Activated T-helper 1 cell treated with anti-CD3 and anti-CD28 coated beads, Interleukin-12 subunit alpha, Interleukin-12 subunit beta, Interleukin-2, Interleukin-4 antibody, amounts not matched to agents 30 ng/mL and 10 ng/mL and 1 ng/mL, durations not matched to agents 14 hours and 24 hours and 36 hours (primary cell): ENCODE measurements at places on chromosomes 6 and 20. TPM values are rescaled to one million over a fixed set of nuclear protein-coding genes. Genes with fewer than 3 reads are reported as not detected.

DNA sequence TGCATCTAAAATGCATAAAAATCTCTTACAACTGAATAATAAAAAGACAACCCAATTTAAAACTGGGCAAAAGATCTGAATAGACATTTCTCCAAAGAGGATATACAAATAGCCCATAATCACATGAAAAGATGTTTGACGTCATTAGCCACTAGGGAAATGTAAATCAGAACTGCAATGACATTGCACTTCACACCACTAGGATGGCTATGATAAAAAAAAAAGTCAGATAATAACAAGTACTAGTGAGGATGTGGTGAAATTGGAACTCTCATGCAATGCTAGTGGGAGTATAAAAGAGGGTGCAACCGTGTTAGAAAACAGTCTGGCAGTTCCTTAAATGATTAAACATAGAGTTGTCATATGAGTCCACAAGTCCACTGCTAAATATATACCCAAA is 24.3 kb upstream of the TBX18 start:
- no peaks in the 10 kb centered on the region for H3K27me3 ChIP-seq
- H3K27ac ChIP-seq: no peak overlapping the region
- H3K36me3 ChIP-seq: no peaks in the 10 kb centered on the region
- no peak overlapping the region for H3K4me3 ChIP-seq

GRCh38 chr6:158387036-158387435 is 74.8 kb downstream of the TULP4 start:
- H3K4me3 ChIP-seq: no peak overlapping the region
- H3K27me3 ChIP-seq: peaks cover 2% of the 10 kb centered on the region
- no peaks in the 10 kb centered on the region for H3K36me3 ChIP-seq
- no peaks in the 10 kb centered on the region for H3K4me1 ChIP-seq
- DNase-seq: no peak
- H3K27ac ChIP-seq: no peak overlapping the region

Gene HEY2
- not detected in 2 replicates for total RNA-seq

DNA sequence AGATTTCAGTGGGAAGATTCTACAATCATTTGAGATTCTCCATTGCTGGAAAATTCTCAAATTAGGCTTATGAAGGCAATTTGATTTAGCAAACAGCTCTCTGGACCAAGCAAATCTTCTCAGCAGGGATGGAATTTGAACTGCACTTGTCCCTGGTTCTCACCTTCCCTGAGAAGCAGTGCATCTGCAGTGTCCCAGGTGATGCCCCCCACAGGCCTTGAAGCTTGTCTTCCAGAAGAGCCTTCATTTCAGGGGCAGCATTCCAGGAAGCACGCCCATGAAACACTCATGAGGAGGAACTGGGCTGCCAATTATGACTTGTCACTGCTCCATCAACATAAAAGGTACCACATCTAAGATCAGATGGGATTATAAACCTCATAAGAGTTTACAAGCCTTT is 82.8 kb upstream of the HDAC2 start:
- no peak overlapping the region for H3K27ac ChIP-seq
- no peak overlapping the region for H3K4me3 ChIP-seq
- no peaks in the 10 kb centered on the region for H3K36me3 ChIP-seq
- DNase-seq: no peak
- no peaks in the 10 kb centered on the region for H3K4me1 ChIP-seq
- H3K27me3 ChIP-seq: peaks cover 5% of the 10 kb centered on the region

DNA sequence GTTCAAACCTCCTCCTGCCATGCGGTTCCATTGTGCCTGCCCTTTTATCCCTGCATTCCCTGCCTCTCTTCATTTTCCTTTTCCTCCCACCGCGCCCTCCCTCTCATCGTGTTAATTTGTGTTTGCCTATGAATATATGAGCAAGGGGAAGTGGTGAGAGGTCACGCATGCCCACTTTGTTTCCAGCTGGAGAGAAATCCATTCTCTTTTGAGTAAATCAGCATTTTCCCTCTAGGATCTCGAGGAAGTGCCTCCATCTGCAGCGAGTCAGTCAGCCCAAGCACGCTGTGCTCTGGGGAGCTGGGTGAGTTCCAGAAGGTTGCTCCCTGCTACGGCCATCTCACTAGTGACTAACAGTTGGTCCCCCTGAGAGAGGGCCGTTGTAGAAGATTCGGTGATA is 42.9 kb downstream of the CDH26 start:
- peaks cover 6% of the 10 kb centered on the region for H3K27me3 ChIP-seq
- H3K4me1 ChIP-seq: no peaks in the 10 kb centered on the region

GRCh38 chr6:122620428-122620827 is 10.2 kb downstream of the PKIB start:
- H3K4me1 ChIP-seq: no peaks in the 10 kb centered on the region
- DNase-seq: no peak
- no peaks in the 10 kb centered on the region for H3K36me3 ChIP-seq
- no peak overlapping the region for H3K27ac ChIP-seq
- H3K4me3 ChIP-seq: no peak overlapping the region
- peaks cover 4% of the 10 kb centered on the region for H3K27me3 ChIP-seq

Gene TFAP2A
- total RNA-seq: not detected in 2 replicates

Gene RAB44
- 0.05 and 0.10 TPM in 2 replicates for total RNA-seq

Gene BPI
- not detected in 2 replicates for total RNA-seq

Gene TFAP2D
- total RNA-seq: not detected in 2 replicates

DNA sequence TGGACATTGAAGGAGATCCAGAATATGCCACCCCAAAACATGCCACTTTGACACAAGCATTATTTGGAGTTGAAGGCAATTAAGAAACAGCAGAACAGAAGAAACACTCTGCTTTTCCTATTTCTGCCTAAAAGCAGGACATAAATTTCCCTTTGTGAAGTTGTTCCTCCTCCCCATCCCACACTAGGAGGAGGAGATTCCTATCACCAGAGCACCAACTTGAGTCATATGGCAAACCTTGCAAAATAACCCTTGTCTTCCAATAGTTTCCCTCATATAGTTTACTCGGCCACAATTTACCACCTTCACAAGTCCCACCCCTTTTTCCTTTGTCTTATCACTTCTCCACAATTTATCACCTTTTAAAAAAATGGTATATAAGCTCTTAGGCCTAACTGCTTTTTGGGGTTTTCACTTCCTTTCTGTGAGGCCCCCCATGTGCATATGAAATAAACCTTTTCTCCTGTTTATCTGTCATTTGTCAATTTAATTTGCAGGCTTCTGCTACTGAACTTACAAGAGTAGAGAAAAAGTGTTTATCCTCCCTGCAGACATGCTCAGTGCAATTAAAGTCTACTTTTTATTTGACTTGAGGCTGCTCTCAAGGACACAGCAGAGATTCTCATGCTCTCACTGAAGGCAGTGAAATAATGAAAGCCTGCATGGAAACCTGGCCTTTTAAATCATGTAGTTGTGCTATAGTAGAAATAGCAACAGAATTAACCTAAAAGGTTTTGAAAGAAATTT is 2.8 kb upstream of the RAB23 start:
- H3K36me3 ChIP-seq: peaks cover 2% of the 10 kb centered on the region
- peaks cover 39% of the 10 kb centered on the region for H3K27me3 ChIP-seq
- H3K27ac ChIP-seq: no peak overlapping the region
- no peak for DNase-seq

Gene PRND
- total RNA-seq: not detected in 2 replicates

Gene SEMG1
- total RNA-seq: not detected in 2 replicates

GRCh38 chr6:108801366-108801765 is 46.9 kb upstream of the ARMC2 start:
- DNase-seq: no peak
- H3K4me3 ChIP-seq: no peak overlapping the region
- peaks cover 10% of the 10 kb centered on the region for H3K27me3 ChIP-seq

Gene THBD
- not detected in 2 replicates for total RNA-seq

Gene TMEM217
- 7.7 and 9.9 TPM in 2 replicates for total RNA-seq

DNA sequence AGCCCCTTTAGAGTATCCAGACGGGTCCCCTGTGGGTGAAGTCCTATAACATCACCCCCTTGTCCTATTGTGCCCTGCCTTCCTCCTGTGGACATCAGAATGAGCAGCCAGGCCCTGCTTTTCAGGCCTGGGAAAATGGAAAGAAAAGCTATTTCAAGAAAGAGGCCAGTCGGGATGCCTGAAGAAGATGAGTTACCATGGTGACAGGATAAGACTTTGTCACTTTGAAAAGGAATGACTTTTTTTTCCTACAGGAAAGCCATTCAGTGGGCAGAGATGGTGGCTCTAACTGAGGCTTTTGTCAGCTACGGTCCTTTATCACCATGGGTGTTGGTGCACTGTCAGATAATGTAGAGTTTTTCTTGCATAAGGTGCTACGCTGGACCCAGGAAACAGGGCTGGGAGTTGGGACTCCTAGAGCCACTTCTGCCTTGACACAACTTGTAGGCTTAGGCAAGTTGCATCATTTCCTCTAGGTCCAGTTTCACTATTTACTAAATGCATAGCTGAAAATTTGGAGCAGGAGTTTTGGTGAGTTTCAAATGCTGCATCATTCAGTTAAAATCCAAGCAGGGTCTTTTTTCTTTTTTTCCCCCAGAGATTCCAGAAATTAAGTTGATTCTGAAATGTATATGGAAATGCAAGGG is 293.6 kb upstream of the PRND start:
- H3K27ac ChIP-seq: no peak overlapping the region
- no peak for DNase-seq
- peaks cover 8% of the 10 kb centered on the region for H3K4me1 ChIP-seq

DNA sequence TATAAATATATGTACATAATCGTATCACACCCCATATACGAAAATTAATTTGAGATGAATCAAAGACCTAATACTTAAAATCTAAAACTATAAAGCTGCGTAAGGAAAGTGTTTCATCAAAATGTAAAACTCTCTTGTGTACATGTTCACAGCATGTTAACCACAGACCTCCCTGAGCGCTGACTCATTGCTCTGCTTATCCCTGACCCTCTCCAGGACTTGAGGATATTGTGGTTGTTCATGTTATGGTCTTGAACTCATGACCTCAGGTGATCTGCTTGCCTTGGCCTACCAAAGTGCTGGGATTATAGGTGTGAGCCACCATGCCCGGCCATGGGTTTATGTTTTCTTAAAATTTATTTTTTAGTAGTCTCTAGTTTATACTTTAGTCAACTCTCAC is 14.2 kb downstream of the FAM83B start:
- DNase-seq: no peak
- no peak overlapping the region for H3K27ac ChIP-seq
- no peaks in the 10 kb centered on the region for H3K27me3 ChIP-seq
- H3K36me3 ChIP-seq: no peaks in the 10 kb centered on the region
- H3K4me1 ChIP-seq: no peaks in the 10 kb centered on the region

GRCh38 chr6:64811119-64811518 is 895.9 kb downstream of the EYS start:
- H3K36me3 ChIP-seq: no peaks in the 10 kb centered on the region
- H3K27ac ChIP-seq: no peak overlapping the region
- DNase-seq: no peak
- H3K4me1 ChIP-seq: no peaks in the 10 kb centered on the region
- no peak overlapping the region for H3K4me3 ChIP-seq
- H3K27me3 ChIP-seq: no peaks in the 10 kb centered on the region
